ENCODE measurements at places on chromosomes 12 and 14.

GRCh38 chr14:38186216-38186615 is 21.5 kb upstream of the SSTR1 start:
- no peak for DNase-seq

- no peak for DNase-seq
Measured at GRCh38 chr14:102772781-102773570, 4.3 kb upstream of the TRAF3 start.

DNA sequence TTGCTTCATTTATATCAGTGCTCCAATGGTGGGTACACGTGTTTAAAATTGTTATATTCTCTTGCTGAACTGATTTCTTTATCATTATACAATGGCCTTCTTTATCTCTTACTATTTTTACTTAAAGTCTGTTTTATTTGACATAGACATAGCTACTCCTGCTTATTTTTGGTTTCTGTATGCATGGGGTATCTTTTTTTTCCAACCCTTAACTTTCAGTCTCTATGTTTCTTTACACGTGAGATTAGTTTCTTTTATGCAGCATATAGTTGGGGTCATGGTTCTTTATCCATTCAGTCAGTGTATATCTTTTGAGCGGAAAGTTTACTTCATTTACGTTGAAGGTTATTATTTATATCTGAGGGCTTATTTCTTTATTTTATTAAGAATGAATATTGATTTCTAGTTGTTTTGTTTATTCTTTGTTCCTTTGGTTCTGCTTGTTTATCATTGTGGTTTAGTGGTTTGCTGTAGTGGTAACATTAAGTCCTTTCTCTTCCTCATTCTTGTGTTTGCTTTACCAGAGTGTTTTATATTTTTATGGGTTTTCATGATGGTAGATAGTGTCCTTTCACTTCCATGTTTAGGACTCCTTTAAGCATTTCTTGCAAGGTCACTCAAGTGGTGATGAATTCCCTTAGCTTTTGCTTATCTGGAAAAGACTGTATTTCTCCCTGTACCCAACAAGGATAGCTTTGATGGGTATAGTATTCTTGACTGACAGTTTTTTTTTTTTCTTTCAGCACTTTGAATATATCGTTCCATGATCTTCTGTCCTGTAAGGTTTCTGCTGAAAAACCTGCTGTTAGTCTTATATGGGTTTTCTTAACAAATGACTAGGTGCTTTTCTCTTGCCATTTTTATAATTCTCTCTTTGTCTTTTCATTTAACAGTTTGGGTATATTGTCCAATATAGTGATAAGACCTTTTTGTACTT is 38.3 kb upstream of the FAR2 start:
- DNase-seq: no peak

- DNase-seq: no peak
Measured at GRCh38 chr12:130615861-130616345, 100.2 kb downstream of the RIMBP2 start.

- peak; percentile 42 for DNase-seq
Measured at GRCh38 chr12:81758421-81759189, 545 bp downstream of the PPFIA2 start.

DNA sequence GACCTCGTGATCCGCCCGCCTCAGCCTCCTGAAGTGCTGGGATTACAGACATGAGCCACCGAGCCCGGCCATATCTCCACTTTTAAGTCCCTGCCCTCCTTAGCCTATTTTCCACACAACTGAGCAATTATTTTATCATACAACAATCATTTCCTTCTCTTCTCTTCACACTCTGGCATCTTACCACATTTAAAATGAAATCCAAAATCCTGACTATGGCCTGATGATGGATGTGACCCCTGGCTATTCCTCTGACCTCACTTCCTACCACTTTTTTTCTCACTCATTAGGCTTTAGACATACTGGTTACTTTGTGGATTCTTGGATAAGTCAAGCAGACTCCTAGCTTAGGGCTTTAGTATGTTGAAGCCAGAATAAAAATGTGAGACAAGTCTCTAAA is 21.9 kb upstream of the EID3 start:
- no peak for DNase-seq

DNA sequence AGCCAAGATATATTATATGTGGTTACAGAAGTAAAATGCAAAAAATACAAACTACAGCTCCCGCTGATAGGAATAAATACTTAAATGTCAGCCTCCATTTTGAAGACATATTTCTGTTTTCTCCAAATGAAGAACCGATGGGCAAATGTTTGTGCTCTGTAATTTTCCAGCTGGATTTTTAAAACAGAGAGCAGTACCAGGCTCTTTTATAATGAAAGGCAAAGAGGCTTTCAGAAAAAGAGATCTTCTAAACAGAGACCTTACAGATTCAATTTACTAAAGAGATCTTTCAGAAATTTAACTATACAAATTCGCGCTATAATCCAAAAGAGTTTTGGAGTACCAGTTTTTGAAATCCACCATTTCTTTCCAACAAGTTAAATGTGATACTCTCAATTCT is 19.9 kb downstream of the MAP4K5 start:
- no peak for DNase-seq

DNA sequence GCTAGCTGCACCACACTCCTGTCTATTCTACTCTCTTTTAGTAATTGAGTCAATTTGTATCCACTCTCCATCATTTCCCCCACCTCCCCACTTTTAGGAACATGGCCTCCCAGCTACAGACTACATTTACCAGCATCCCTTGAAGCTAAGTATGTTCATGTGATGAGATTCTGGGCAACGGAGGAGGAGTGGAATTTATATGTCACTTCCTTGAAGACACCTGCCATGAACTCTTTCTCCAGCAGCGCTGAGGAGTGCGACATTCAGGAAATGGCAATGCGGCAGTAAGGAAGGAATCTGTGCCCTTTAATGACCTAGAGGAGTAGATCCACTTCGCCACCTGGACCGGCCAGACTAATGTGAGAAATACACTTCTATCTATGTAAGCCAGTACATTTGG is 243.7 kb upstream of the DIO2 start:
- DNase-seq: no peak

DNA sequence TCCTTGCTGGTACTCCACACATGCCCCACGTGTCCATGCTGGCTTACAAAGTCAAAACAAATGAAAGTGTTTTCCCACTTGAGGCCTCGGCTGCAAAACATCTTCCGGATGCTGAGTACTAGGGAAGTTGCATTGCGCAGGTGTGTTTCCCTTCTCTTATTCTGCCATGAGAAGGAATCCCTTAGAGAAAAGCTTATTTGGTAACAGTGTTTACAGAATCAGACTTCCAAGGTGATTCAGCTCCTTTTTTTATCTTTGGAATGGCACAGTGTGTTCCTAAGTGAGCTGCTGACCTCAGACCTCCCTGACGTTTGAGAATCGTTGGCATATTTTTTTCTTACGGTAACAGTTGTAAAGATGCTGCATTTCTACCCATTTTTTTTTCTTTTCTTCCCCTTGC is 211.3 kb downstream of the ESR2 start:
- no peak for DNase-seq

- no peak for DNase-seq
Measured at GRCh38 chr14:99481745-99482099, 513 bp downstream of the CCNK start.

DNA sequence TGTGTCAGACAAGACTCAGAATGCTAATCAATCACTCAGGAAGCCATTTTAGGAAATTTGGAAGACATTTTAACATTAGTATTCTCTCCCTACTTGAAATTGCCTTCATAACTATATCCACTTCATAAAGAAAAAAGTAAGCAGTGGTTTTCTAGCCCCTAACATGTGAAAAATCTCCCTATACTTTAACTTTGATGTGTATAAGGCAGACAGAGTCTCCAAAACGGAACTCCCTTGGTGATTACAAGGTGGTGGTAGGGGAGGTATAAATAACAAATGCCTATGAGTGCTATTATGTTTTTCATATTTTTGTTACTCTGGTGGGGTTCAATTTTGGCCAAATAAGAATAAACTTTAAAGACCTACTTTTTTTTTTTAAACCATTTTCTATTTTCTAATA is 300.3 kb downstream of the BTG1 start:
- no peak for DNase-seq

DNA sequence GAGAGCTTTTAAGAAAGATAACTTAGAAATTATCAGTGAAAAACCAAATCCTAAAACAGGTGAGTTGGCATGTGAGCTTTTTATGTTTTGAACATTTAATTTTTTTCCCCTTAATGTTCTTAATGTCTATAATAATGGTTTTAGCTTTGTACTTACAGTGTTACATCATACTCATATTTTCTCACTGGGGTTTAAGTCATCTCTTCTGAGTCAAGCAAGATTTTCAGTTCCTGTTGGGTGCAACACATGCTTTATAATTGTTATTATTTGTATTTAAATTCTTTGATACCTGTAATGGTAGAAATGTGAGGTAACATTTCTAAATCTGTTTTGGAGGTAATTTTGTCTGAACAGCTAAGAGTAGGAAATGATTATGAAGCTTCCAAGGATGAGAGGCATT is 113.0 kb downstream of the PLEKHA5 start:
- no peak for DNase-seq

DNA sequence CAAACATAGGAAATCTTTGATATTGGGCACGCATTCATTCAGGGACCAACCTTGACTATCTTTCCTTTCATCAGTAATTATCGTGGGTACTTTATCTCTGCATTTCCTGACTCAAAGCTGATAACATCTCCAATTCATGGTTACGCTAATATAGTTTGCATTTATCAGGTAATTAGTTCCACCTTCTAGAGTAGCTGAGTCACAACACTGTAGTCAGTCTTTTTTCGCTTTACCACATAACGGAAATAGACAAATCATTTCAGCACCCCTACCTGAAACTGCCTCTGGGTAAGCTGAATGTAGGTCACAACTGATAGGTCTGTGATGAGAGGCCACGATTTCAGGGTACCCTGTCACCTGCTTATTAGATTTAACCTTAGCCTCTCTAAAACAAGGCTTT is 36.7 kb upstream of the IL22 start:
- no peak for DNase-seq

DNA sequence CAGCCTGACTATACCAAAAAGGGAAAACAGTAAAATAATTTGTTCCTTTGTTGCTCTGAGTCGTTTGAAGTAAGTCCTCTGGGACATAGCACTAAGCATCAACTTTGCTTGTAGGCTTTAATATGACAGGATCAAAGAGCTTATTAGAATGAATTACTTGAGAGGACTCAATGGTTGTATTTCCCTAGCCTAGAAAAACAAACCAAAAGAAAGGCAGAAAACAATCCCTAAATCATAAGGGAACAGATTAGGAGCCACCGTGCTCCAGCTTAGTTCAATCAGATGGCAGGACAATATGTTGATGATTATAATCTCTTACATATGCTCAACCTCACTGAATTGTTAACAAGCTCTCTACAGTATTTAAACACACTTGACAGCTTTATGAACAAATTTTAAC is 988.4 kb downstream of the FLRT2 start:
- no peak for DNase-seq

DNA sequence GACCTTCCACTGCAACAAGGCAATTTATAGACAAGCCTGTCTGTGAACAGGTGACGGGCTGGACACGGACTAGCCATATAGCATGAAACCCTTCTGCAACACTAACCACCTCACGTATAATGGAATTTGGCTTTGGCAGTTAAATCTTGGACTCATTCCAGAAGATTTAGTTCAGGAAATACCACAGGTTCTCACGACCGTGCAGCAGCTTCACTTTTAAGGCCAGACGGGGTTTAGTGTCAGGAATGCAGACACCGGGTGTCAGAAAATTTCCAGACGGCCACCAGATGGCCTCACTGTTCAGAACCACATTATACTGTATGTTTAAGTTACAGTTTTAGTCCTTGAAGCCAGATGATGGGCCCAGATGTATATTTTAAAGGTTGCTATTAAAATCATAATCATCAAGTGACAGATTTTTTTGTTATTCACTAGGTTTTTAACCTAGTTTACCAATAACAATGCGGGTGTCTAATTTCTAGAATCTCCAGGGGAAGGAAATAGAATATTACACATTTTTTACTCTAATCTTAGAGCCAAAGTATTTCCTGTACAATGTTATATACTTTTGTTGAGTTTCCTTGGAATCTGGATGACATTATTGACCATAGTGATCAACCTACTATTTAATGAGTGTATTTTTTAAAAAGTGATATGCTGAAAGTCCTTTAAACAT is 90.5 kb upstream of the TMPO start:
- no peak for DNase-seq

GRCh38 chr14:58167891-58168290 is 15.9 kb upstream of the ARMH4 start:
- peak; percentile 1 for DNase-seq

DNA sequence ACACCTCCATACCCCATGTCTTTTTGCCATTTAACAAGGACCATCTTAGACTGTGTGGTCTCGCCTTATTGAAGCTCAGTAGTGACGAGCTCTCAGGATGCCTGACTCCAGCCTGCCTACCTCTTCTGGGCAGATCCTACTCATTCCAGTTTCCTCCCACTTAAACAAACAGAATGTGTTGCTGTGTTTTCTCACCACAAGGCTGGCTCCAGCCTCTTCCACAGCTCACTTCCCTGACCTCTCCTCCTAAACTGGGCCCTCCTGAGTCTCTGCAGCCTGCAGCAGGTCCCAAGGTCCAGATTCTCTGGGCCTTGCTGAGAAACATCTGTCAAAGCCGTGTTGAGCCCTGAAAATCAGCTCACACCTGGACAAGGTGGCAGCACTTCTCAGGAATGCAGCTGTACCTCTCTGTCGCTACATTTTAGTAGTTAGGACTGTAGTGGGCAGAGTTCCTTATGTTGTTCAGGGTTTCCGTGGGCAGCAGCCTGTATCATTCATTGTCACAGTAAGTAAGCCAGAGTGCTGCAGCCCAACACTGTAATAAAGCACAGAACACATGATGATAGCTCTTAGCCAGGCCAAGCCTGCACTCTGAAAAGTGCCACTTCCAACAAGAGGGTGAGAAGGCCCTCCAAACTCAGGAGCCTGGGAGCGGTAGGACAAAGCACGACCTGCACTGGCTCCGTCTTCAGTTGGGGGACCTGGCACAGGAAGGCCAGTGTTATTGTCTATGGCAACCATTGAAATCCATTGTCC is 68.5 kb downstream of the NKX2-1 start:
- DNase-seq: no peak

- no peak for DNase-seq
Measured at GRCh38 chr12:2291182-2291832, 238.5 kb downstream of the CACNA1C start.

DNA sequence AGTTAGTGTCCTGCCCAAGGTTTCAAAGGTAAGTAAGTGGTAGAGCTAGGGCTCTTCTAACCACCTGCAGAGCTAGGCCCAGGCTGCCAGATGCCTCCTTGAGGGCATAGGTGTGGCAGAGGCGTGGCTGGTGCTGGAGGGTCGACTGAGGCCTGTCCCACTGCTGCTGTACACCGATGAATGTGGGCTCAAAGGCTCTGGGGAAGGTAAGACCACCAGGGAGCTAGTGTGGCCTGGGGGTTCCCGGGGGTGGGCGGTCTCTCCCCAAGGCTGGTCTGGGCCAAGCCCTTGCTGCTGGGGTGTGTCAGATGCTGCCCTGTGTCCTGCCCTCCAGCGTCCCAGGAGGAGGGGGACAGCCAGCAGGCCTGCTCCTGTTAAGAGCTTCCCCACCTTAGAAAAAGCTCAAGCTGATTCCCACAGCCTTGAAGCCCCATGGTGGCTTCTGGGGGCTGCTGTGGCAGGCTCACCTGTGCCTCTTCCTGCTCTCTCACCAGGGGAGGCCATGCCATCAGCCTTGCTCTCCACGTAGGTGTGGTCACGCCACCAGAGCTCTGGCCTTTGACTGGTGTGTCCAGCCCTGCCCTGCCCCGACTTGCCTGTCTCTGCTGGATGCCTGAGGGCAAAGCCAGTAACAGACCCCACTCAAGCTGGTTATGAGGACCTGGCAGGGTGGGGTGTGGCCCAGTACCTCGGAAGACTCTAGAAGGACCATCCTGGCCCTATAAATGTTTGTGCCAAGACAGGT is 36.8 kb downstream of the SH2B3 start:
- no peak for DNase-seq

- DNase-seq: no peak
Measured at GRCh38 chr12:92470608-92471021, 232.2 kb upstream of the PLEKHG7 start.
